Nephron progenitor cell (in vitro differentiated cells): ENCODE measurements at places on chromosomes 16 and 17.
A peak's percentile ranks its signal among the peaks of the same experiment; 100 is the strongest.

DNA sequence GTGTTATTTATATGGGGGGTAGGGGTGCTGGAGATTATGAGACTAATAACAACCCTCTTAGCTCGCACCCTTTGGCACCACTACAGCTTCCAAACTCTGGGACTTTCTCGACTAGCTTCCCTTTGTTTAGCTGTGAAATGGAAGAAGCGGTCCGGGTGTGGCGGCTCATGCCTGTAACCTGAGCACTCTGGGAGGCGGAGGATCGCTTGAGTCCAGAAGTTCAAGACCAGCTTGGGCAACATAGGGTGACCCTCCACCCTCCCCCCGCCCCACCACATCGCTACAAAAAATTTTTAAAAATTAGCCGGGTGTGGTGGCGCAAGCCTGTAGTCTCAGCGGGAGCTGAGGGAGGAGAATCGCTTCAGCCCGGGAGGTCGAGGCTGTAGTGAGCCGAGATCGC, 814 bp upstream of the CDH3 start:
- DNase-seq = peak; percentile 20

- no peak for DNase-seq
Measured at GRCh38 chr17:70055000-70055399, 20.0 kb upstream of the KCNJ16 start.

GRCh38 chr17:45923511-45924268, 29.3 kb downstream of the MAPT start:
- DNase-seq = no peak

- no peak for DNase-seq
Measured at GRCh38 chr16:22721511-22722100, 92.4 kb upstream of the HS3ST2 start.

DNA sequence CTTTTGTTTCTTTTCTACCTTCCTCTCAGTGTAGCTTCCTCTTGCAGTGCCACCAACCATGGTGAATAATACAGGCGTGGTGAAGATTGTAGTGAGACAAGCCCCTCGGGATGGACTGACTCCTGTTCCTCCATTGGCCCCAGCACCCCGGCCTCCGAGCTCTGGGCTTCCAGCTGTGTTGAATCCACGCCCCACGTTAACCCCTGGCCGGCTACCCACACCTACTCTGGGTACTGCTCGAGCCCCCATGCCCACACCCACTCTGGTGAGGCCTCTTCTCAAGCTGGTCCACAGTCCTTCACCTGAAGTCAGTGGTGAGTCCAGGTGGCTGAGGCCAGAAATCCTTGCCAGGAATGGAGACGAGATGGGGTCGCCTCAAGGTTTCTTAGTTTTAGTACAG, 23.9 kb downstream of the SRCAP start:
- DNase-seq = no peak

- DNase-seq = no peak
Measured at GRCh38 chr17:82753201-82753464, 1.3 kb downstream of the TBCD start.

DNA sequence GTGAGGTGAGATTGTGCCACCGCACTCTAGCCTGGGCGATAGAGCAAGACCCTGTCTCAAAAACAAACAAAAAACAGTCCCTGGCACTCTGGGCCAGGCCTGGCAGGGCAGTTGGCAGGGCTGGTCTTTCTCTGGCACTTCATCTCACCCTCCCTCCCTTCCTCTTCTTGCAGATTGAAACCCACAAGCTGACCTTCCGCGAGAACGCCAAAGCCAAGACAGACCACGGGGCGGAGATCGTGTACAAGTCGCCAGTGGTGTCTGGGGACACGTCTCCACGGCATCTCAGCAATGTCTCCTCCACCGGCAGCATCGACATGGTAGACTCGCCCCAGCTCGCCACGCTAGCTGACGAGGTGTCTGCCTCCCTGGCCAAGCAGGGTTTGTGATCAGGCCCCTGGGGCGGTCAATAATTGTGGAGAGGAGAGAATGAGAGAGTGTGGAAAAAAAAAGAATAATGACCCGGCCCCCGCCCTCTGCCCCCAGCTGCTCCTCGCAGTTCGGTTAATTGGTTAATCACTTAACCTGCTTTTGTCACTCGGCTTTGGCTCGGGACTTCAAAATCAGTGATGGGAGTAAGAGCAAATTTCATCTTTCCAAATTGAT, 24.8 kb downstream of the STH start:
- no peak for DNase-seq

DNA sequence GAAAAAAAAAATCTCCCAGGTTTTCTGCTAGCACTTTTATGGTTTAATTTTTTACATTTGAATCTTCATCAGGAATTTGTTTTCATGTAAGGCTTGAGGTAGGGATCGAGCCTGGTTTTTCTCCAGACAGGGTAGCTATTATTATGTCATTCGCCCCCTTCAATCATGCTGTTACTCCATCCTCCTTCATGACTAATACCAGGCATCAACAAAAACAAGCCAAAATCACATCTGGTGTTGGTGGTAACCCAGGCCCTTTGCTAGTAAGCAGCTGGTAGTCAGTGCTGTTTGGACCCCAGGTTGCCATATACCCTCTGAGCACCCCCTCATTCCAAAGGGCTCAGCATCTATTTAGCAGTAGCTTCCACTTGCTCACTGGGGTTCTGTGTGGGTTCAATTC, 29.5 kb downstream of the DRC3 start:
- no peak for DNase-seq

- DNase-seq = no peak
Measured at GRCh38 chr17:63701868-63702720, 2.2 kb upstream of the LIMD2 start.

GRCh38 chr17:28811651-28812090, 30.9 kb downstream of the FAM222B start:
- no peak for DNase-seq

DNA sequence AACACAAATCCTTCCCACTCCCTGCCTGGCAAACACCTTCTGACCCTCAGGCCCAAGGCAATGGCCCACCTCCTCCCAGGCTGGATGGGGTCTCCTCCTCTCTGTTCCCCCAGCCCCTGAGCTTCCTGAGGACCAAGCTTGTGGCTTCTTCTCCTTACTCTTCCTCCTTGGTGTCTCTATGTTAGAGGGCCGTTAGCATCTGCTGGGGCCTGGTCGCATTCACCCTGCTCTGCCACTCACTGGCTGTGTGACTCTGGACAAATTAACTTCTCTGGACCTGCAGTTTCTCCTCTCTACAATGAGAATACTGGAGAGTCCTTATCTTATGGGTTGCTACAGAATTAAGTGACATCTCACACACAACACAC, 725 bp upstream of the MT2A start:
- no peak for DNase-seq
